ENCODE measurements at places on chromosomes 3 and 15.

GRCh38 chr15:96172417-96172816 lies 158.1 kb upstream of the NR2F2 start:
- DNase-seq, result no peak

DNA sequence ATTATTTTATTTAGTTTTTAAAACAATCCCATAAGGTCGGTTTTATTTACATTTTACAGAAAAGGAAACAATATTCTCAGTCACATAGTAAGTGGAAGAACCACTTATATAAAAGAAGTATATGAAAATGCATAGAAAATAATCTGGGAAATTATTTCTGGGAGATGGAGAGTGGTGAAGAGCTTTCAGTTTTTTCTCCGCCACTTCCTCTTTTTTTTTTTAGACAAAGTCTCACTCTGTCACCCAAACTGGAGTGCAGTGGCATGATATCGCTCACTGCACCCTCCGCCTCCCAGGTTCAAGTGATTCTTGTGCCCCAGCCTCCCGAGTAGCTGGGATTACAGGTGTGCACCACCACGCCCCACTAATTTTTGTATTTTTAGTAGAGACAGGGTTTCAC lies 21.2 kb downstream of the RAD51 start:
- no peak for DNase-seq

DNA sequence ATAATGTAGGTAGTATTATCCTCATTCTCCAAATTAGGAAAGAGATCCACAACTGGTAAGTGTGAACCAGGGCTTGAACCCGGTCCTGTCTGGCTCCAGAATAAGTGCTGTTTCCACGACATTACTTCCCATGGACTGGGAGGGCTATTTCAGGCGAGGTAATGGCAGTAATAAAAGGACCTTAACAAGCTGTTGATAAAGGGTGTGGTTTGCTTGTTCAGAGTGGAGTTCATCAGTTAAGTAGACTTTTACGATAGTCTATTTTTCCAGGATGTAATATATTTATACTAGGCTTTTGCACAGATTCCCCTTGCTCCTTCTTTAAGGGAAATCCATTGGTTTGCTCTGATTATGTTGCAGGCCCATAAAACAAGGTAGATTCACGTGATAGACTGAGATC lies 88.4 kb upstream of the TNFAIP8L3 start:
- DNase-seq, result no peak

GRCh38 chr3:31055757-31056156 lies 161.3 kb upstream of the GADL1 start:
- no peak for DNase-seq

- no peak for DNase-seq
Observed at GRCh38 chr15:44661576-44661975, 1.9 kb downstream of the SPG11 start.

- no peak for DNase-seq
Observed at GRCh38 chr15:74664028-74664616, 31.7 kb downstream of the EDC3 start.

- DNase-seq, result no peak
Observed at GRCh38 chr3:87233805-87234204, 6.7 kb downstream of the CHMP2B start.

DNA sequence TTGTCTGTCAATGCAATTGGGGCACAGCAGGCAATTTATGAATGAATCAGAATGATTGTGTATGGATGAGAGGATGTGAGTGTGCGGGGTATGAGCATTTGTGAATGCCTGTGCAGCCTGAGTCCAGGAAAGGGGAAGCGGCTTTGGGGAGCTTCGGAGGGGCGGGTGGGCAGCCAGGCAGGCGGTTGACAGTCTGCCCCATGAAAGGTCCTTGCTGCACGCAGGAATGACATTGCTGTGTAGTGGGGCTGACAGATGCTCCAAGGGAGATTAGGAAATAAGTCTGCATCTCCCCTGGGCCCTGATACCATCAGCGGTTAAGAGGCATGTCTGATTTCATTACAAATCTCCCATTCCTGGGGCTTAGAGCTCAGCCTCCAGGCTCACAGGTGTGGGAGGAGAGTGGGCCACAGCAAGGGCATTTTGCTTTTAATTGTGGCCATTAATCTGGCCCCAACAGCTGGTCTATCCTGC lies 26.4 kb upstream of the TSPAN3 start:
- no peak for DNase-seq

GRCh38 chr3:22887664-22888291 lies 315.3 kb upstream of the UBE2E2 start:
- no peak for DNase-seq

GRCh38 chr15:74630284-74631086 lies 14.8 kb downstream of the CLK3 start:
- DNase-seq, result no peak
